ENCODE measurements at places on chromosomes 2 and 18.

- DNase-seq = peak; percentile 1
Observed at GRCh38 chr2:66275984-66276383, 158.9 kb upstream of the MEIS1 start.

GRCh38 chr2:69214898-69215297 is 172.1 kb downstream of the GFPT1 start:
- no peak for DNase-seq

- DNase-seq = no peak
Observed at GRCh38 chr2:111923276-111923804, 24.9 kb downstream of the MERTK start.

DNA sequence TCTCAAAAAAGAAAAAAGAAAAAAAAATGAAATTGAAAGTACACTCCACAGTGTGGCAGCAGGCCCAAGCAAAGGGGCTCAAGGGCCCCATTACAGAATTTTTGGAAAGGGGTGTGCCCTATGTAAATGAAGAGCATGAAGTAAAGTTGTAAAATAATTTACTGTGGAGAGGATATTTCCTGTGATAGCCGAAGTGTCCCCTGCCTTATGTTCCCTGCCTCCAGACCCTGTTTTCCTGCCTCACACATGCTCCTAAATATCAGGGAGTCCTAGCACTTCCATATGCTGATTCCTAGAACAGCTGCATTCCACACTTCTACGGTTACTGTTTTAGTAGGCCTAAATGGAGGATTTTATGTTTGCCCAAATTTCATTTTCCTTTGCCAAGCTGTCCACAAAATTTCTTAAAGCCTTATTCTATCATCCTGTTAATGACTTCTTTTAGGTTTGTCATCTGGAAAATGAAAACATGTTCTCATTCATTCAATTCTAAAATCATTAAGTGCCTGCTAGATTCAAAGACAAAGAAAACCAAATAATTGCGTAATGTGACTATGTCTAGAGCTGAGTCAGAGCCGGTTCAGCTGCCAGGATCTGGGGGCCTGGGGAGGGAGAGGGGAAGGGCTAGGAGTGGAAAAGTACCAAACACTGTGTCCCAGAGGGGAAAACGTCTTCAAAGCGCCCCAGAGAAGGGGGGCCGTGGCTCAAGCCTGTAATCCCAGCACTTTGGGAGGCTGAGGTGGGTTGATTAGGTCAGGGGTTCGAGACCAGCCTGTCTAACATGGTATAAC is 25.9 kb upstream of the IMPA2 start:
- DNase-seq = peak; percentile 89

- peak; percentile 52 for DNase-seq
Observed at GRCh38 chr2:234496055-234496834, 636 bp downstream of the ARL4C start.

- DNase-seq = peak; percentile 40
Observed at GRCh38 chr2:234879671-234880455, 72.0 kb upstream of the SH3BP4 start.

- no peak for DNase-seq
Observed at GRCh38 chr2:203104273-203104672, 89.6 kb downstream of the NBEAL1 start.

GRCh38 chr2:195636890-195637289 is 20.1 kb upstream of the SLC39A10 start:
- DNase-seq = no peak

GRCh38 chr2:216776066-216776850 is 80.9 kb upstream of the IGFBP5 start:
- no peak for DNase-seq

GRCh38 chr2:83595926-83596325 is 863.2 kb downstream of the SUCLG1 start:
- DNase-seq = no peak

DNA sequence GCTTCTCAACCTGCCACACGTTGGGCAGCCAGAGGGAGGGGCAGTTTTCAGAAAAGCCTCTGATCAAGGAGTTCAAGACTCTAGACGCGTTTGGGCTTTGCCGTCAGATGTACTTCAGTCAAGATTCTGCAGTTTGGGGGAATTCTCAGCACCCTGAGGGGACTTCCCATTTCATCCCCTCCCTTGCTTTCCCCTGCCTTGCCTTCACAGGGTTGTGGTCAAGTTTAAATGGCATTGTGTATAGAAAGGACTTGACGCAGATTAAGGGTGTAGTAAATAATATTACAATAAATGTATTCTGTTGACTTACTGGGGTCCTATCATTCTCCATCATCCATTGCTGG is 198.3 kb upstream of the NABP1 start:
- no peak for DNase-seq

DNA sequence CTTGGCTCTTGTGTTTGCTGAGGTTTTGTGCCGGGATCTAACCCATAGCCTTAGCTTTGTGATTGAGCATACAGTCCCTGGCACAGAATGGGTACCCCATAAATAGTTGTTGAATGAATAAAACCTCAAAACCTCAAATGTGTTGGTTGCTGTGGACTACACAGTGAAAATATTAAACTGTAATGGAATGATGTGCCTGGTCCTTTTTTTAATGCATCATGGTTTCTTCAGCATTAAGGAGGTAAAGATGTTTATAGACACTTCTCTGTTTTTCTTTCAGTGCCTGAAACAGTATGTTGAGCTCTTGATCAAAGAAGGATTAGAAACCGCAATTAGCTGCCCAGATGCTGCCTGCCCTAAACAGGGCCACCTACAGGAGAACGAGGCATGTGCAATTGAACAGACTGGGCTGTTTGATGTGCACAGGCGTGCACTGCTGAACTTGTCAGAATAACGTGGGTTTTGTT is 97.0 kb downstream of the RNF144A start:
- no peak for DNase-seq

GRCh38 chr2:96156926-96157648 is 11.8 kb upstream of the DUSP2 start:
- DNase-seq = no peak

- no peak for DNase-seq
Observed at GRCh38 chr2:46213906-46214305, 83.3 kb upstream of the EPAS1 start.

GRCh38 chr2:53881360-53881759 is 21.6 kb upstream of the GPR75 start:
- DNase-seq = no peak

GRCh38 chr2:12262681-12263436 is 453.9 kb upstream of the TRIB2 start:
- DNase-seq = peak; percentile 60

DNA sequence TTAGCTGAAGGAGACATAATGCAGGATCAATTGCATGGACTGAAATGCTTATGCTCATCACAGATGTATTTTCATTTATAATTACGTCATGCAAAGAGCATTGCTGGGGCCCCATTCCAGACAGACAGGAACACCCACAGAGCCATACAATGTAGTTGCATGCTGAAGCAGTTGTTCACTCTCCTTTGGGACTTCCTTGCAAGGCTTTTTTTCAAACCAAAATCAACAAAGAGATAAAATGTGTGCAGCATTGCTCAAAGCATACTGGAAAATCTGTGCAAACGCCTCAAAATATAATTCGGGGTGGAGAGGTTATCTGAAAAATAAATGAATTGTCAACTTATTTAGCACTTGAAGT is 463.2 kb downstream of the CDH2 start:
- DNase-seq = no peak

DNA sequence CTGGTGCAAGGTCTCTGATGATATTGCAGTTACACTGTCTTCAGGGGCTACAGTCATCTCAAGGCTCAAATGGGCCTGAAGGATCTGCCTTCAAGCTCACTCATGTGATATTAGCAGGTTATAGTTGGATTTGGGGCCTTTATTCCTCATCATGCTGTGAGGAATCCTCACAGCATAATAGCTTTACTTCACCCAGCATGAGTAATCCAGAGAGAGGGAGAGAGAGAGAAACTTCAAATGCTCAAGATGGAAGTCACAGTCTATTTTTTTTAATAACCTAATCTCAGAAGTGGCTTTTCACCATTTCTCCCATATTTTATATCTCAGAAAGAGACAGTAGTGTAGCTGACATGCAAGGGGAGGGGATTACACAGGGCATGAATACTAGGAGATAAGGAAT is 658.7 kb downstream of the EPHA4 start:
- DNase-seq = no peak

DNA sequence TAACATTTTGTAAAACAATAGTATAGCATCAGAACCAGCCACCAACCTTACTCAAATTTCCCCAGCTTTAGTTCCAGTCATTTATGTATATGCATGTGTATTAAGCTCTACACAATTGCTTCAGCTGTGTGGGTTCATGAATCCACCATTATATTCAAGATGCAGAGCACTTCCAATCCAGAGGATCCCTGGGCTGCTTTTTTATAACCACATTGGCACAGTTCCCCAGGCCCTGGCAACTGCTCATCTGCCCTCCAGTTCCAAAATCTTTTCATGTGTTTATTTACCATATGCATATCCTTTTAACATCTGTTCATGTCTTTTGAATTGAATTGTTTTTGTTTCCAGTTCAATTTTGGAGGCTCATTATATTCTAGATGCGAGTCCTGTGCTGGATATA is 482.9 kb upstream of the HS6ST1 start:
- no peak for DNase-seq

DNA sequence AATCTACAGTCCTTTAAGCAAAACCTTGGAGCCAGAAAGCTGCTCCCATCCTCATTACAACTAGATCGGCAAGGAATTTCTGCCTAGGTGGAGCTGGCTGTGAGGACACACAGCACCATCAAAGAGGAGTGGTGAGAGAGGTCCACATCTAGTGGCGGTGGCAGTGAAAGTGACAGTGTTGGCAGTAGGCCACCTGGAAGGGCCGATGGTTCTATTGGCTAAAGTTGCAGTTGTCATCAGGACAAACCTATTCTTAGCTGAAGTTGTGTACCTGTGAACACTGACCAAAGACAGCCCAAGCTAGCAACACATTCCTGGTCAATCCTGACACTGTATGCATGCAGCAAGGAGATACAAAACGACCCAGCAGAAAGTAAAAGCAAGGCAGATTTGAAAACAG is 218.1 kb upstream of the CHAC2 start:
- no peak for DNase-seq

GRCh38 chr18:64929036-64929435 is 780.1 kb upstream of the LINC00305 start:
- DNase-seq = peak; percentile 14

DNA sequence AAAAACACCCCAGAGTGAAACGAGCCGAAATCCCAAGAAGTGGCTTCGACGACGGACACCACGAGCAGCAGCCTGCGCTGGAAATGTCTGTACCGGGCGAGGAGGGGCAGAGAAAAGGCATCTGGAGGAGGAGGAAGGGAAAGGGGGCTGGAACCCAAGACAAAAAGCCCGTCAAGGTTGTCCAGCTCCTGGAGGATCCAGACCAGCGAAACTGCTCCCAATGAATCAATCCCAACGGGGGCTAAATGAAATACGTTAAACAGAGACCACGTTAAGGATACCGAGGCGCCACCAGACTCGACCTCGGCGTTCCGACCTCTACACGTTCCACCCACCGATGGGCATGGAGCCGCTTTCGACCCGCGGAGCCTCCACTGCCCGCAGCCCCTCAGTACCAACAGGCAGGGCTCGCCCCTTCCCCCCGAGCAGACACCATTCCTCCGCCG is 400 bp downstream of the CCDC88A start:
- no peak for DNase-seq

- no peak for DNase-seq
Observed at GRCh38 chr18:50619861-50620275, 60.0 kb downstream of the MAPK4 start.

- no peak for DNase-seq
Observed at GRCh38 chr2:208034503-208035140, 9.3 kb upstream of the PLEKHM3 start.

DNA sequence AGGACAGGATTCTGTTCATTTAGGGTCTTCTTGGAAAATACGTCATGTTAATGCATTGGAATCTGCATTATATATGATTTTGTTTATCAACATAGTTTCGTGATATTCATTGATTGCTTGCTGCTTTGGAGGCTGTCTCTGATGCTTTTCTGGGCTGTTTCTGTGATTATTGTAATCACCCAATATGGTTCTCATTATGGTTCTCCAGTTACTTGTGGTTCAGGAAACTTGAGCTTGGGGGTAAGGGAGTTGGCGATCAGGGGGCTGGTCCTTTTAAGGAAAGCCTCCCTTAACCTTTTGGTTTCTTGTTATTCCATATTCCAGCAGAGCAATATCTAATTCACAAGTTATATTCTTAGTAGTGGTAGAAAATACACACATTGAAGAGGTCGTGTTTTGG is 17.4 kb upstream of the STON1 start:
- no peak for DNase-seq

DNA sequence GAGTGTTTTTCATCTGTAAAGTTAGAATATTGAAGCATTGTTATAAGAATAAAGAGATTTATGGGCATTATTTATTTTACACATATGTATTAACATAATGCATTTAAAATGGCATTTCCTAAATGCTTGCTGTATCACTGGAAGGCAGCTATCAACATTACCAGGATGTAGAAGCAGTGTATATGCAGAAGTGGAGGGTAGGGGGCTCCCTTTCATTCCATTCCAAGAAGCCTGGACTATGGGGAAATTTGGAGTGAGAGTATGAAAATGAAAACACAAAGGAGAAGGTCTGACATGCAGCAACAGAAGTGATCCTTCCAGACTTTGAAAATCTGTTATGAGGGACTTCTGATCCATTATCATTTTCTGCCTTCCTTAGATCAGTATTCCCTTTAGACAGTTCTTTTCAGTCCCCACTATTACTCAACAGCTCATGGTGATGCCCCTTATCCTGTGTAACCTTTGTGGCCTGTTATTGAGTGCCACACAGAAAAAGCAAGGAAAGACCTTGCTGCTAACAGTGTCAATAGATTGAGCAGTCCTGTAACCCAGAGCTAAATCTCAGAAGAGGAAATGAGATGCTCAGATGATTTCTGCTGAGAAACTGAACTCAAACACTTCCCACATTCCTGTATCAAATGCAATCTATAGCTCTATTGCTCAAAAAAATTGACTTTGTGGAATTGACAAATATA is 216.6 kb downstream of the HNMT start:
- DNase-seq = no peak

- DNase-seq = no peak
Observed at GRCh38 chr2:224968051-224968450, 74.2 kb downstream of the DOCK10 start.

All from foreskin keratinocyte (primary cell).